ENCODE measurements at places on chromosomes 6 and 20.

DNA sequence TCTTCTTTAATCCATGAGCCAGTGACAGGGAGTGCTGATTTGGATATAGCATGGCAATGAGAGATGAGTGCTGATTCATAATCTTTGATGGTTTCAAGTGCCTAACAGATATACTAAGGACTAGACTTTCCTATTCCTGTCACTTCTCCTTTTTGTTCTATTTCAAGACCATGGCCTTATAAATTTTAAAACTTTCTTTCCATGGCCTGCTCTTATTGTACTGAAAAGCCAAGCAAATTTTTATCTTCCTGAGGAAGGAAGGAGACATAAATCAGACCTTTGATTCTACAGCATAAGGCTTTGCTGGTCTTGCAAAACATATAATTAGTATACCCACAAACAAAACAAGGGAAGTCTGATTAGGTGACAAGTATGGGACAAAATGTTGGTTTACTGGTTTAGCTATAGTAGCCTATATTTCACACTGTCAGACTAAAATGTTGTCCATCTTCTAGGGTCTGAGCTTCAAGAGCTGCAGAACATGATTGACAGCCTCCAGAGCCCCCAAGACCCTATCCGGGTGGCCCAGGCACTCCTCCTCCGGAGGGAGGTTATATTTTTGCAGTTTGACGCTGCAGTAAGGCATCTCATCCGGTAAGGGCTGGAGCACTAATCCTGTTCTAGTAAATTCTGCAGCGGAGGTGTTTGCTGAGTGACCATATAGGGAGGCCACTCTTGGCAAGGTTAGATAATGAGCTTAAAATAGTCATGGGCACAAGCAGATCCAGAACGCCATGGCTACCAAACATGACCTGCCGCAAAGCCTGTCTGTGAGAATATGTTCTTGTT lies 82.3 kb downstream of the CD164 start:
- no peak for DNase-seq

GRCh38 chr20:40323361-40323794 lies 365.7 kb downstream of the MAFB start:
- no peak for DNase-seq

- DNase-seq = no peak
Measured at GRCh38 chr20:59458645-59459044, 145.7 kb upstream of the PHACTR3 start.

DNA sequence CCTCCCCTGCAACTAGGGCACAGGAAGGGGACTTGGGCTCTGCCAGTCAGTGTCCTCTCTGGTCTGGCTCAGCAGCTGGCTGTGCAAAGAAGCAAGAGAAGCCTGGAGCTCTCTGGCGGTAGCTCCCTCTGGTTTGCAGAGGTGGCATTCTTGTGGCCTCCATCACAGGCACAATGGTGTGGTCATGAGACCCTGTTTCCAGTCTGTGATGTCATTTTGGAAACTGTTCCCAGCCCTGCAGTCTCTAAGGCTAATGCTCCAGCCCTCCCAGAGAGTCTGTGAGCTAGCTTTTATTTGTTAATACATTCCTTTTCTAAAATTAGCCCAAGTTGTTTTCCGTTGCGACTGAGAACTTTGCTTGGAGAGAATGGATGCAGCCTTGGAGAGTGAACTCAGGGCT lies 69.5 kb upstream of the FOXQ1 start:
- DNase-seq = no peak

DNA sequence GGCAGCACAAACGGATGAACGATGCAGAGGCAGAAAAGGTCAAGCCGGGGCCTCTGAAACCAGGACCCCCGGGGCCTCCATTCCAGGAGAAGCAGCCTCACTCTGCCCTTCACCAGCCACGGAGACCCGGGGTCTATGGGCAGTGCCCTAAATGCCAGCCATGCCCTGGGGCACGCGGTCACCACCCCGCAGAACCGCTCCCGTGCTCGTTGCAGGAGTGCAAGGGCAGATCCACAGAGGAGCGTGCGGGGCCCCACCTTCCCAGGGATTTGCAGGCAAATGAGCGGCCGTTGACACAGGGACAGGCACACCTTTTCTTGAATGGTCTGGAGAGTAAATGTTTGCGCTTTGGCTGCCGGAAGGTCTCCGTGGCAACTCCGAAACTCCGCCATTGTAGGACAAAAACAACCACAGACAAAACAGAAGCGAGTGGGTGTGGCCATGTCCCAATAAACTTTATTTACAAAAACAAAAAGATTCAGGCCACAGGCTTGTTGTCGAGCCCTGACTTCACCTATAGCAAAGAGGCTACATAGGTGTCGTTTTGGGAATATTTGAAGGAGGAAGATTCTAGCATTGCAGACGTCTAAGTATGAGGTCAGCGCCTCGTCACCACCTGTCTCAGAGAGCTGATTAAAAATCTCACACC lies 163.3 kb downstream of the TAF4 start:
- DNase-seq = no peak

DNA sequence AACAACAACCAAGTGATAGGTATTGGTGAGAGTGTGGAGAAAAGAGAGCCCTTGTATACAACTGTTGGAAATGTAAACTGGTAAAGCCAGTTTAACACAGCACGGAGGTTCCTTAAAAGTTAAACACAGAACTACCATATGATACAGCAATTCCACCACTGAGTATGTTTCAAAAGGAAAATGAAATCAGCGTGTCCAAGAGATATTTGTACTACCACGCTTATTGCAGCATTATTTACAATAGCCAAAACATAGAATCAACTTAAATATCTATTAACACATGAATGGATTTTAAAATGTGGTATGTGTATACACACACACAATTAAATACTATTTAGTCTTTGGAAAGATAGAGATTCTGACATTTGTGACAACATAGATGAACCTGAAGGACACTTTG lies 1.1 kb downstream of the PTCHD4 start:
- DNase-seq = no peak

GRCh38 chr6:135586844-135587243 lies 89.3 kb upstream of the AHI1 start:
- DNase-seq = no peak

DNA sequence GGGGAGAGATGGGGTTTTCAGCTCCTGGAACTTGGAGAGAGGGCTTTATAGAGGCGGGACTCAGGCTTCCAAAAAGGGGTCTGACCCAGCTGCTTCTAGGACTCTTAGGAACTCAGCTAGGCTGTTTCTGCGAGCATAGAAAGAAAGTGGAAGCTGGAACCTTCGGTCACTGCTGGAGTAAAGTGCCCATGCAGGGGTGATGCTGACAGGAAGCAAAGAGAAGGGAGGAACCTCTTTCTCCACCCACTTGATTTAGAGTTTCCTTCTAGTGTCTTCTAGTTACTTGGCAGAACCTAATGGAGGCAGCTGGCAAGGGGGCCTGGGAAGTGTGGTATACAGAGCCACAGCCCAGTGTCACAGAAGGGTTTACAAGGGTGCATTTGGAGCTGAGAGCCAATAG lies 283.6 kb downstream of the QKI start:
- no peak for DNase-seq

GRCh38 chr6:80333342-80333741 lies 226.9 kb downstream of the BCKDHB start:
- no peak for DNase-seq

DNA sequence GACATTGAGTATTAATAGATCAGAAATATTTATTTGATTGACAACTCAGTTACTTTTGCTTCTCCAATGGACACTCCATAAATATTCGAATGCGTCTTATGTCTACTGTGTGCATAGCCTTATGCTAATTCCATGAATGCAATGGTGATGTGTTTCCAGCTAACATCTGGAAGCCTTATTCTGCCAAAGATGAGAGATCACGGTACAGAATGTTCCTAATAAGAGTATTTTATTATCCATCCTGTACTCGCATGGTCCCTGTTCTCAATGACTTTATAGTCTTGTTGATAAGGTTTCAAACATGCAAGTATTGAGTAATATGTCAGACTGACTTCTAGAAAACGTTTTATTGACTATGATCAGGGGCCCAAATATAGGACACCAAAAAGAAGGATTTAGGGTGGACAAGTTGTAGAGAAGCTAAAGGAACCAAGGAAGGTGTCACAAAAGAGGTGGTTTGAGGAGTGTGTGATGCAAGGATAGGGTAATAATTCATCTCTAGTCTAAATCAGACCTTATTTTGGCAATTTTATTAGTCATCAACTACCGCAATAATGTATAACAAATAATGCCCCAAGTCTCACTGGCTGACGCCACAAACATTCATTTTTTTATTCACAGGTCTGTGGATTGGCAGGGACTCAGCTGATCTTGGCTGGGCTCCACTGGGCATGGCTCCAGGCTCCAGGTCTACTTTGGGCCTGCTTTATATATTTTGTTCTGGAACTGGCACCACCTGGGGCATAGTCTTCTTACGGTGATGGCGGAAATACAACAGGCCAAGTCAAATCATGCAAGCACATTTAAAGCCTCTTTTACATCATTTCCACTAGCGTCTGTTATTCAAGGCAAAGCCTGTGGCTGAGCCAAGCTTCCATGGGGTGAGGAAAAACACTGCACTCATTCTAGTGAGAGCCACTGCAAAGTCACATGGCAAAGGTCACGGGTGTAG lies 24.5 kb upstream of the CD83 start:
- no peak for DNase-seq

DNA sequence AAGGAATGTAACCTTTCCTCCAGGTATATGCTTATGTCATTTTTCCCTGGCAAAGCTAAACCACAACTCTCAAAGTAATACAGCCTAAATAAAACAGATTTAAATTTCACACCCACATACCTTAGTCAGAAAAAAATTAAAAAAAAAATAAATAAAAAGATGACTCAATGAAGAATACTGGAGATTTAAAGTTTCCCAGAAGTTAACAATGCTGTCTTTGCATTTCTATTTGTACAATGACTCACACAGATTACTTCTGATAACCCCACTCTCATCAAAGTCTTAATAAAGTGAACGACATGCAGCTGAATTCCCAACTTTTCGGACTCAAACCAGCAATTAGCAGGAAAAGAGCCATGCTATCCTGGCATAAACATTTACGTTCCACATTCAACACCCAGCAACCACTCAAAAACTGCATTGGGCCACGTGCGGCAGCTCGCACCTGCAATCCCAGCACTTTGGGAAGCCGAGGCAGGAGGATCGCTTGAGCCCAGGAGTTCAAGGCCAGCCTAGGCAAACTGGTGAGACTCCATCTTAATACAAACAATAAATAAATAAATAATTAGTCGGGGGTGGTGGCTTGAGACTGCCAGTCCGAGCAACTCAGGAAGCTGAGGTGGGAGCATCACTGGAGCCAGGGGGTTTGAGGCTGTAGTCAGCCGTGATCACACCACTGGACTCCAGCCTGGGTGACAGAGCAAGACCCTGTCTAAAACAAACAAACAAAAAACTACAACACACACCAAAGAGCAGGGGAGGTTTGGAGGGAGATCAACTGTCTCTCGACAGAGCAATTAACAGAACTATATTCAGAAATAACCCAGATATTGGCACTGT lies 130.5 kb downstream of the WDR27 start:
- DNase-seq = no peak

- DNase-seq = no peak
Measured at GRCh38 chr6:124738482-124738881, 223.8 kb upstream of the RNF217 start.

DNA sequence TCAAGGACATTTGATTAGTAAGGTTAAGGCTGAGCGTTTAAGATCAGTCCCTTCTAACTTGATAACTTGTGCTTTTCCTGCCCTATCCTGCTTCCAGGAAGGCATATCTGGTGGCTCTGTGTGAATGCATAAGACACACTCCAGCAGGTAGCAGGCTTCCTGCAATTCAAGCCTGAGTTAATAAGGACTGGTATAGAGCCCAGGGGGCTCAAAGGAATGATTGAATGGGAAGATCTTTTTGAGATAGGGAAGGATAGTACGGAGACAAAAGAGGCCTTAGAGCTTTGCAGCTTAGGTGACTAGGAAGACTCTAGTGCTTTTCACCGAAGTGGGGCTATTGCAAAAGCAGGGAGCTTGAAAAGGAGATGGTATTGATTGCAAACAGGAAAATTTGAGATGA lies 307.1 kb downstream of the GRIK2 start:
- no peak for DNase-seq

DNA sequence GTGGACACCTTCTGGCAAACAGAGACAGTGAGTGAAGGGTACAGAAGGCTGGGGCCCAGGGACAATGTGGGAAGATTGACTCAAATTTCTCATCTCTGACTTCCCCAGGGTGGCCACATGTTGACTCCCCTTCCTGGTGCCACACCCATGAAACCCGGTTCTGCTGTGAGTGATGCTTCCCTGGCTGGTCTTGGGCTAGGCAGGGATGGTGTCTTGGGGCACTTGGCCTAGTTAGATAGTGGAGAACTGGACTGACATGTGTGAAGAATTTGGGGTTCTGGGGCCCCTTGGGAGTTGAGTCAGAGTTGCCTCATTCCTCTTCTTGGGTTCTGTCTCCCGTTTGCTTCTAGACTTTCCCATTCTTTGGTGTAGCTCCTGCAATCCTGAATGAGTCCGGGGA lies 34.2 kb downstream of the GSS start:
- DNase-seq = no peak

GRCh38 chr20:11686820-11687543 lies 230.7 kb upstream of the BTBD3 start:
- no peak for DNase-seq

DNA sequence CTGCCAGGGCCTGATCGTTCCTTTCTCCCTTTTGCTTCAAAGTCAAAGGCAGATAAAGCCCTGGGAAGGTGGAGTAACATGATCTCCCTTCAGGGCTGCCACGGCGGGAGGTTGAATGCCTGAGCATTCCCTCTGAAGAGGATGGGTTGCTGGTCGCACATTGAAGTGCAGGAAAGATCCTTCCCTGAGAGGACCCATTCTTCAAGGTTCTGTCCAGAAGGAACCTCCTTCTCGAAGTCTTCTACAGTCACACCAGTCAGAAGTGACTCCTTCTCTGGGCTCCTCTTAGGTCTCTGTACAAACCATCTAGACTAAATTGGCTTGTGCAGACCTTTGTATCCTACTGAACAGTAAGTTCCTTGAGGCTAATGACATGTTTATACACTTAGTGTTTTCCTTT lies 192.6 kb upstream of the VGLL2 start:
- DNase-seq = no peak

DNA sequence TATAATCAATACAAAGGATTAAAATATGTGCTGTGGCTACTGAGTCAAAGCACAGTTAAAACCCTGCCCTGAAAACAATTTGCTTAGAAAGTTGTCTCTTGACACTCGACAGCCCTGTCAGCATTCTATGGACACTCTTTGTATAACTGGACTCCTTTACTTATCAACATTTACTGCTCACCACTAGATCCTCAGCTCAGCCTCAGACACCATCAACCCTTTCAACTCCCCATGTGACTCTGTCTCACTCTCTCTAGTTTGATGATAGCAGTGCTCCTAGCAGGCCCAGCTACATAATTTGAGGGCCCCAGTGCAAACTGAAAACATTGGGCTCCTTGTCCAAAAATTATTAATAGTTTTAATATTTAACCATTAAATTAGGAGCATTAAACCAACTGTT lies 181.8 kb downstream of the TENT5A start:
- DNase-seq = no peak

DNA sequence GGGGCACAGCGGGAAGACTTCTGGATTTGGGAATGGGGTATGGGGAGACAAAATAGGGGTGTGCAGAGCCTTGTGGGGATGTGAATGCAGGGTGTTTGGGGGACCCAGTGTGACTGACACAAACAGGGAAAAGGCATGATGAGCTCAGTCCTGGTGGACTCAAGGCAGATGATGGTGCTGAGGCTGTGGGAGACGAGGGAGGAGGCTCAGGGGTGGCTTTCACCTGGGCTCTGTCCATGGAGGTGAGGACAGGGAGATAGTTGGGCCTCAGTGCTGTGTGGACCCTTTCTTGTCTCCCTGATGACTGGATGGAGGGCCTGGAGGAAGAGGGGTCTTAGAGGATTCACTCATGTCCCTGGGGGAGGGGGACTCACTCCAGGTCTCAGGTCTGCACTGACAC lies 26.2 kb upstream of the MICB start:
- DNase-seq = no peak

All from HS-5 (cell line).